Activated T-cell treated with anti-CD3 and anti-CD28 coated beads, Interleukin-2, amount 50 U/mL, for 72 hours (primary cell): ENCODE measurements at places on chromosomes 4 and X. TPM values are rescaled to one million over a fixed set of nuclear protein-coding genes. Genes with fewer than 3 reads are reported as not detected.

Gene GJB1
- total RNA-seq: 0.28 TPM

Gene CT45A5
- total RNA-seq: 0.35 TPM

DNA sequence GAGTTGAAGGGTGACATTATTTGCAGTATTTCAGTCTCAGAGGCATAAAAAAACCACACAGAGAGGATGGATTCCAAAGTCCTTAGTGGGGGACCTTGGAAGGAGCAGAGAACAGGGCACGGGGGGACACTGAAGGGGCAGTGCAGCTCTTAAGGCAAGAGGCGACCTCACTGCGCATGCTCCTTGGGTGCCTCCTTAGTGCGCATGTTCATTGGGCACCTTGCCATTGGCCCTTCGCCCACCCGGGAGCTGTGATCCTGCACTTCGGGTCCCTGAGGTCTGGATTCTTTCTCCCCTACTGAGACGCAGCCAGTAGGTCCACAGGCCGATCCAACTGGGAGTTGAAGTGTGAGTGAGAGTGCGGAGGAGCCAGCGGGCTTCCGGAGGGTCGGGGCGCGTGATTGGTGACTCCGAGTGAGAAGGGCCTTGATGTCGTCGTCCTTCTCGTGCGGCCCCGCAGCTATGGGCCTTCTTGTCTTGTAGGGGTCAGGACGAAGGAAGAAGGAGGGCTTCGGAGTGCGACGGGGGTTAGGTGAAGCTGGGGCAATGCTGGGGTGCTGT, at the start of gene XAGE5:
XAGE5 (plus strand) TSS at position 223 of the 561 bp plus-strand sequence. CDS start 1,280 bp downstream, outside the sequence.
- no peak for DNase-seq

DNA sequence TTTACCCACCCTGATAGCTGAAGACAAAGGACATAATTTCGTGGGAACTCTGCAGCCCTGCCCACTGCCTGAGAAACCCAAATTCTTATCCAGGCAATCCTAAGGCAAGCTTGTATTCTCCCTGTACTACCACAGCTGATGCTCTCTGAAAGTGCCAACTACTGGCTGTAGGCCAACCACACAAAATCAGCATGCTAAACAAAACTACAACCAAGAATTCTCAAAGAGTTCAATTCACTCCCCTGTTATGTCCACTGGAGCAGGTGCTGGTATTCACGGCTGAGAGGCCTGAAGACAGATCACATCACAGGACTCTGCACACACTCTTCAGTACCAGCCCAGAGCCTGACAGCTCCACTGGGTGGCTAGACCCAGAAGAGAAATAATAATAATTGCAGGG, 375.9 kb upstream of the NDST4 start:
- no peak for DNase-seq

DNA sequence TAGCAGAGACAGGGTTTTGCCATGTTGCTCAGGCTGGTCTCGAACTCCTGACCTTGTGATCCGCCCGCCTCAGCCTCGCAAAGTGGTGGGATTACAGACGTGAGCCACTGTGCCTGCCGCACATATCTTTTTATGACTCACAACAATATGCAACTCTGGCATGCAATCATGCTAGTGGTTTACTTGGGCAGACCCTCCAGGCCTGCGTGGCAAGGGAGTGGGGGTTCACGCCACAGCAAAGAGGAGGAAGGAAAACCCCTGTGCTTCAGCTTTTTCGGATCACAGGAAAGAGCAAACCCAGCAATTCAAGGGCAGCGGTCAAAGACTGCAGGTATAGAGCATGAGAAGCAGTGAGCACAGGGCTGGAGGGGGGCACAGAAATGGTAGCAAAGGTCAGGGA, 48.3 kb upstream of the CD99 start:
- DNase-seq: no peak

- DNase-seq: no peak
Measured at GRCh38 chr4:128571747-128572146, 237.8 kb upstream of the JADE1 start.

GRCh38 chr4:78689700-78690323, 86.3 kb upstream of the BMP2K start:
- DNase-seq: no peak

Gene ADH1A
- total RNA-seq: not detected

GRCh38 chr4:8599657-8600056, 7.1 kb downstream of the CPZ start:
- DNase-seq: no peak

DNA sequence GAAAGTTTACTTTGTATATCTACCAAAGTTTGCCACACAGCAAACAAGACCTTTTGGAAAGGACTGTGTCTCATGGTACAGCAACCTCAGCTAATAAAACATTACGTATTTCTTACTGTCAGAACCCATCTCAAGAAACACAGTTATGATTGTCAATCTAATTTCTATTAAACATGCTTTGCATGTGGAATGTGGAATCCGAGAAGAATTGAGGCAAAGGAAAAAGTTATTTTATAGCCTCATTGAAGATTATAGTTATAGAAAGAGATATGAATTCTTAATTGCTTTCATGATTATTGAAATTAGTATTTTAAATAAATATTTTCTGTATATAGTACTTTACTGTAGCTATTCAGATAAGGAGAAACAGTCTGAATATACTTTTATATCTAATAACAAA, 5.4 kb downstream of the PCDH7 start:
- no peak for DNase-seq

GRCh38 chr4:23333946-23334878, 555.6 kb downstream of the PPARGC1A start:
- DNase-seq: peak; percentile 41

DNA sequence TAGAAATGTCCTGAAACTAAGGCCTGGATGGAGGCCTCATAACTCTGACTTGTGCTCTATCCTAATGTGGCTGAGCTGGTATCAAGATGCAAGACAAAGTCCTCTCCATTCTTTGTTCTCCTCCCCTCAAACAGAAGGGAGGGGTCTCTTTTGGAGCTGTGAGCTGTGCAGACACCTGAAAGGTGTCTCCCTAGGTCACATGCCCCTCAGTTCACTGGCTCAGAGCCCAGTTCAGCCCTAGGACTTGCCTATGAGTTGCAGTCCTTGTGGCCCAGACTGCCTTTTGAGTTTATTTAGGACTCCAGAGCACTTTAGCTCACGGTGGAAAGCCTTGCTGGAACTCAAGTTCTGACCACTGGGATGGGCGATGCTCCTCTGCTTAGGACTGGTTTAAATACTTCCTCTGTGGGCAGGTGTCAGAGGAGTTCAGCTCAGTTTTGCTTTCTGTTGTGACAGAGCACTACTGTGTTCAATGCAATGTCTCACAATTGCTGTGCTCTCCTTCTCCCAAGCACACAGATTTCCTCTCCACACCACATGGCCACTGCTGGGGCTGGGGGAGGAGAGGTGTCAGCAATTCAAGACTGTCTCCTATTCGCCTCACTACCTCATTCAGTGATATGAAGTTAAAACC, 84.8 kb upstream of the ZNF827 start:
- DNase-seq: no peak

- DNase-seq: no peak
Measured at GRCh38 chrX:115581759-115582615, 21.0 kb downstream of the PLS3 start.

GRCh38 chr4:40547789-40548132, 81.9 kb downstream of the RBM47 start:
- DNase-seq: no peak

GRCh38 chr4:9895333-9895705, 113.9 kb downstream of the DRD5 start:
- DNase-seq: no peak

- DNase-seq: no peak
Measured at GRCh38 chr4:112564706-112565270, 48.8 kb upstream of the NEUROG2 start.

DNA sequence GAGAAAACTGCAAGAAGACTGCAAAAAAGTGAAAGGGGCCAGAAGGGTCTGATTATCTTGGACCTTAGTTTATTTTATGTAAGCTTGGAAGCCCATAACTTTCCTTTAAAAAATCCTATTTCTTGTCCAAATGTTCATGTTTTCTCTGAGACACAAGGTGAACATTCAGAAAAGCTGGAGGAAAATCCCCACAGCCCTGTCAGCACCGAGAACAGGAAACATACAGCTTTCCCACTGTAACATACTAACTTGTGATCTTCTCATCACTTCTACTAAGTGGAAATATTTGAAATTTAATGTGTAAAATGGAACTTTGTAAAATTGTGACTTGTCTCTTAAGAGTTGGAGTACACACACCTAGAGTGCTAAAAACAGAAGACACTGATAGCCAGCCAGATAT, 21.3 kb downstream of the GPR174 start:
- DNase-seq: no peak

DNA sequence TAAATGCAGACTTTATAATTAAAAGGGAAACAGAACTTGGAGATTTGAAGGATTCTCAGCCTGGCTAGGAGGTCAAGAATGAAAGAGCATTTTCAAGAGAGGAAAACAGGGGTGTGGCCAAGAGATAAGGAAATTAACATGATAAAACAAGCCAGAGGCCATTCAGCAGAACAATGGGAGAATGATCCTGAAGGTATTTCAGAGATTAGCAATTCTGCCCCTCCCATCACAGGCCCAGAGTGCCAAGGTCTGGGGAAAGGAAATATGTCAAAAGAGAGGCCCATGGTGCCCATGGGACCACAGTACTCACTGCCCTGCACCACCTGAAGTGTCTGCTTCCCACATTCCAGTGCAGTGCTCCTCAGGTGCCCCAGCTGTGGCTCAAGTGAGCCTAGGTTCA, 188.5 kb upstream of the STS start:
- DNase-seq: no peak

DNA sequence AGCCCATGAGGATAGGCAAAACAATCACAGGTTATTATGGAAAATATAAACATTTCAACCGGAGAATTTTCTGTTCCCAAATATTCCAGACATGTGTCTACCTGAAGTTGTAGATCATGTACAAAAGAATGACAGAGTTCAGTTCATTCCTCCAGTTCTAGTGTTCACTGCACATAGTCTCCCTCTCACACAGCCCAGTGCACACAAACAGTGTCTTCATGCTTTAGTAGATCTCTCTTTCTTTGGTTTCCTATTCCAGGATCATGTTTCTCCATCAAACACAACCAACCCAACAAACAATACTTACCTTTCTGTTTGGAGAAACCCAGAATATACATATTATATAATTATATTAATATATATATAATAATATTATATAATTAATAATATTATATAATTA, 671.9 kb downstream of the TRIML1 start:
- DNase-seq: no peak

GRCh38 chr4:51943221-51943620, 76.9 kb downstream of the LRRC66 start:
- DNase-seq: no peak
